ENCODE measurements at places on chromosomes 16 and 17. TPM values are rescaled to one million over a fixed set of nuclear protein-coding genes. Genes with fewer than 3 reads are reported as not detected.
A peak's percentile ranks its signal among the peaks of the same experiment; 100 is the strongest.

The TBC1D26 gene
- not detected for total RNA-seq

The MEIOC gene
- total RNA-seq = not detected

GRCh38 chr17:15213381-15214087 is 51.6 kb downstream of the PMP22 start:
- DNase-seq = peak; percentile 43

The E2F4 gene
- total RNA-seq = 38.9 TPM

- DNase-seq = no peak
These were observed 63.5 kb upstream of the GPR139 start for GRCh38 chr16:20137194-20137593.

The ZNF287 gene
- 6.7 TPM for total RNA-seq

The KRT31 gene
- 6.1 TPM for total RNA-seq

- DNase-seq = peak; percentile 86
These were observed 17.1 kb upstream of the NAGLU start for GRCh38 chr17:42518755-42519545.

DNA sequence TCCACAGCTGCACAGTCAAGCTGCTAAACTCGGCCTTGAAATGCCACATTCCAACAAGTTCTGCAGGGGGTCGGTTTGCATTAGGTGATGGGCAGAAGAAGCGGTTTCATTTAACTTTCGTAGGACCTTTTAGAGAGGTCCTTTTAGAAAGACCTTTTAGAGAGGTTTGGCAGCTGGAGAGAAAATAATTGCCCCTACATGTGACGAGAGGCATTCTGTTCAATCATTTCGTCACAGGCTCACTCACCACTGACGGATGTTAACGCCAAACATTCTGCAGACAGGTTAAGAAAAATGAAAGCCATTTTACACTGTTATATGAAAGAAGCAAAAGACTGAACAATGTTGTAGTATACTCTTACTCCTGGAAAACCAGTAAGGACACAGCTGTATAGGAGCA is 76.5 kb upstream of the ZNF423 start:
- DNase-seq = no peak

The KCNH4 gene
- total RNA-seq = not detected

The ALDH3A1 gene
- 17.1 TPM for total RNA-seq

The NUPR1 gene
- total RNA-seq = 1.4 TPM

DNA sequence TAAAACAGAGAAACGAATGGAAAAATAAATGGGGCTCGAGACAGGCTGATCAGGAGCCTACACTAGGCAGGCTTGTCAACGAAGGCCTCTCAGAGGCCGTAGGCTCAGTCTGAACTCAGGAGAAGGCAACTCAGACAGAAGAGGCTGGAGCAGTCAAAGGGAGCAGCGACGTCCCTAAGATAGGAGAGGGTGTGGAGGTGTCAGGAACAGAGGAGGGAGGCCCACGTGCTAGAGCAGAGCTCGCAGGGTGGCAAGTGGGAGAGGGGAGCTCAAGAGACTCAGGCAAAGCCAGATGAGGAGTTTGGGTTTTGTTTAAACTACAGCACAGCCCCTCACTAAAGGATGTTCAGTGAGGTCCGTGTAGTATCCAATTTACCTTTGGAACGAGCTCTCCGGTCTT is 32.7 kb downstream of the LRRC75A start:
- DNase-seq = no peak

DNA sequence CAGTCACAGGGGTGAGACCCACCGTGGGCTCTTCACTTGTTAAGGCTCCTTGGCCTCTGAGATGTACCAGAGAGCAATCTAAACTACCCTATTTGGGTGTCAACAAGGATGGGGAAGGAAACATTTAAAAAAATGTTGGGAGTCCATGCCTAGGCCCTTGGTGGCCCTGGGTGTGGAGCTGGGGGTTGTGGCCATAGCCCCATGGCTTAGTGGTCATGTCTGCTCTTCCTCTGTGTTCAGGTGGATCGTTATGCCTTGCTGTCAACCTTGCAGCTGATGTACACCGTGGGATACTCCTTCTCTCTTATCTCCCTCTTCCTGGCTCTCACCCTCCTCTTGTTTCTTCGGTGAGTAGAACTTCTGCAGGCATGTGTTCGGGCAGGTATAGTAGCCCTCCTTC is 28.5 kb downstream of the GLP2R start:
- DNase-seq = no peak

The CCL1 gene
- not detected for total RNA-seq

DNA sequence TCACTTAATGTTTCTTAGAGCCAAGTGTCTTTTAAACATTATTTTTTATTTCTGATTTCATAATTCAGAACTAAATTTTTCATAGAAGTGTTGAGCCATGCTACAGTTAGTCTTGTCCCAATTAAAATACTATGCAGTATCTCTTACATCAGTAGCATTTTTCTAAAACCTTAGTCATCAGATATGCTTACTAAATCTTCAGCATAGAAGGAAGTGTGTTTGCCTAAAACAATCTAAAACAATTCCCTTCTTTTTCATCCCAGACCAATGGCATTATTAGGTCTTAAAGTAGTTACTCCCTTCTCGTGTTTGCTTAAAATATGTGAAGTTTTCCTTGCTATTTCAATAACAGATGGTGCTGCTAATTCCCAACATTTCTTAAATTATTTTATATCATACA is 13.6 kb upstream of the BCAS3 start:
- DNase-seq = no peak

DNA sequence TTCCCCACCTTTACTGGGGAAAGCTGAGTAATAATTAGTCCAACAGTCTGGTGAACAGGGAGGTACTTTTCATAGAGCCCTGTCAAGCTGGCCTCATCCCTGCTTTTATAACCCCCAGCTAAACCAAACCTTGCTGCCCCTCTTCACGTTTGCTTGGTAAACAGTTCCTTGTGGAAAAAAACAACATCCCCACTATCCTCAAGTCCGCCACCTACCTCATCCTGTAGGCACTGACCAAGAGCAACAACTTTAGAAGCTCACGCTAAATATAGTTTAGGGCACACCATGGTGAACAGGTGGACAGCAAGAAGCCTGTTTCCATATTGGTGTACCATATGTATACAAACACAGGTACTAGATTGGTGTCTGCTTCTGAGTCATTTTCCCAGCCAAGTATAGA is 16.5 kb downstream of the NFE2L1 start:
- peak; percentile 30 for DNase-seq

- no peak for DNase-seq
These were observed 78.6 kb downstream of the COPRS start for GRCh38 chr17:31780483-31780882.

The PRRT2 gene
- 3.0 TPM for total RNA-seq

- DNase-seq = no peak
These were observed 207.7 kb upstream of the CHMP6 start for GRCh38 chr17:80783971-80784370.

GRCh38 chr17:75611851-75612429 is 21.3 kb upstream of the SMIM5 start:
- no peak for DNase-seq

DNA sequence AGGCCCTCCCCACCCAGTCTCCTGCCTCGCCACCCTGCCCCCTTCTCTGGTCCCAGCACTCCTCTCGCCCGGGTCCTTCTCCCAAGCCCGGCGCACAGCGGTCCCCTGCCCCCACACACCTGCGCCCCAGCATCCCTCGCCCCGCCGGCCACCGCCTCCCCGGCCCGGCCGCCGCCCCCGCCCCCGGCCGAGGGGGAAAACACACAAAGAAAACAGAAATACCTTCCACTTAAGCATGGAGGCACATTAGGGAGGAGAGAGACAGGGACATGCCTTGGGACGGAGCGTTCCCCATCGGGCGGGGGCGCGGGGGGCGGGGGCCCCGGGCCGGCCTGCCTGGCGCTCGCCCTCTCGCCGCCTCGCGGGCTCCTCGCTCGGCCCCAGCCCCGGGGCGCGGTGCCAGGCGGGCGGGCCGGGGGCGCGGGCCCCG is 326 bp downstream of the SRCIN1 start:
- no peak for DNase-seq

- DNase-seq = no peak
These were observed 42.0 kb upstream of the ETV4 start for GRCh38 chr17:43588121-43588520.

DNA sequence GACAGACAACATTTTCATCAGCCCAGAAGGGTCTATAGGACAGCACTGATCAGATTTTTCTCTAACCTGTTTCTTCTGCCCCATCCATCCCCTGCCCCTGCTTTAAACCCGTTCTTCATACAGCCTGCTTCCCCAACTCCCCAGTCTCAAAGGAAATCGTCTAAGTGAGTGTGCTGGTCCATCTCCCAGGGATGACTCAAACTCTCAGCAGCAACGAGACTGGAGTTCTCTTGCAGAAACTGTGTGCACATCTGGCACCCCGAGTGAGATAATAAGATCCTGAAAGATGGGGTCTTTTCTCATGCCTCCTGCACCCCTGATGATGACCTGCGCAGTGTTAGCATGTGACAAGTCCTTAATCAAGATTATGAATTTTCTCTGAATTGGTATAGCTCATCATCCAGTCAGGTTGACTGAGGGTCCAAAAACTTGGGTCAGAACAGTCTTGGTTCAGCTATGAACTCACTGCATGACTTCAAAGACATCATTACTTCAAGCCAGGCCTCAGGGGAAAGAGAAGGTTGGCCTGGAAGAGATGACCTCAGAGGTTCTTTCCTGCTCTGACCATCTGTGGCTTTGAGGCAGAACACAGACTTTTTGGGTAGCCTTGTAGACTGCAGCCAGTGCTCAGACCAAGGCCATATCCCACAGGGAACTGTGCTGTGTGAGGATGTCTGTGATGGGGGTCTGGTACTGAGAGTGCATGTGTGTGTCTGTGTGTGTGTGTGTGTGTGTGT is 117.9 kb downstream of the SPACA3 start:
- no peak for DNase-seq

DNA sequence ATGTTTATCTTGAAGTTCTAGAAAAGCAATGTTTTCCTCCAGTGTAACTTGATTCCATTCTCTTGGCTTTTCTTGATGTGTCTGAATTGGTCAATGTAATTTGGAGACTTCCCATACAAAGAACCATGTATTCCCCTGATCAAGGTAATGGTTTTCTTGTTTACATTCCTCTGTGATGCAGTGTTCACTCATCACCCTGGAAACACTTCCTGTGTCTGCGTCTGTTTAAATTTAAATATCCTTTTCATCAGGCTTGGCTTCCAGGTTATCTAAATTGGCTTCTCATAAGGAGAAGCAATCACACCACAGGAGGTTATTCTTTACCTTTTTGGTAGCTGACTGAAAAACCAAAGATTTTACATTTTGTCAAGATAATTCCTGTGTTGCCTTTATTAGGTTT is 237.3 kb upstream of the WSCD1 start:
- DNase-seq = peak; percentile 26

DNA sequence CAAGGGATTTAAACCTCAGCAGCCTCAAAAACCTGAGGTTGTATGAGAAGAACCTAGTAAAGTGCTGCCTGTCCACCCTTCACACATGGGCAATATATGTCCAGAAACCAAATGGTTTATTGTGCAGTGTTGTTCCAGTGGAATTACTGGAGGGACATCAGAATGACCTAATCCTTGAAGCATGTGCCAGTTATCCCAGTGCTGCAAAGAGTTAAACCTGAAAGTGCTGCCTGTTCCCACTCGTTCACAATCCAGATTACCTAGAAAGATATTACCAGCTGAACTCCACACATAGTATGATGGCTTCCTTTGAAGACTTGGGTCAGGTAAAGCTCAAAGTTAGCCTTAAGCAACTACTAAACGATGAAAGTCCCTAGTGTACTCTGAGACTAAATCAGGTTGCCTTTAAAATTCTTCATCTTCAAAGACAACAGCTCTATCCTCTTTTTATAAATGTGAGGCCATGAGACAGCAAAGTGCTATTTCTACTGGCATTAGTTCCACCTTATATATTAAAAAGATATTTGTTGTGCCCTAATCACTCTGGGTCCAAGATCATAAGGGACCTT is 133.1 kb downstream of the SNX11 start:
- DNase-seq = no peak

The KRTAP4-4 gene
- total RNA-seq = not detected

The CORO7 gene
- total RNA-seq = 19.4 TPM

- peak; percentile 28 for DNase-seq
These were observed 589 bp upstream of the FBF1 start for GRCh38 chr17:75941442-75941819.

The ZNF200 gene
- 8.3 TPM for total RNA-seq

DNA sequence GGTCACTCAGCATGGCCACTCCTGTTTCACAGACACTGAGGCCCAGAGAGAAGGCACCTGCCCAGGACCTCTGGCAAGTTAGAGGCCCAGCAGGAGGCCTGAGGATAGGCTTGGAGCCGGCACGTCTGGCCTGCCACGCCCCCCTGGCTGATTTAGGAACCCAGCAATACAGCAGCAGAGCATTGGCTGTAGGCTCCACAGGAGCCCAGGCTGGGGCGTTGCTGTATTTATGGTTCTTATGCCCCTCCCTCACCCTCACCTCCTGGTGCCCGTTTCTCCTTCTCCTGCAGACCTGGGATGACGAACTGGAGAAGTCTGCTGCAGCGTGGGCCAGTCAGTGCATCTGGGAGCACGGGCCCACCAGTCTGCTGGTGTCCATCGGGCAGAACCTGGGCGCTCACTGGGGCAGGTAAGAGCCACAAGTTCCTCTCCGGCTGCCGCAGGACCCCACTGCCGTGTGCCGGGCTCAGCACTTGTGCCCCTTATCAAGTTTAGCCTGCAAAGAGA is 25.8 kb downstream of the CRISPLD2 start:
- no peak for DNase-seq

GRCh38 chr17:14838567-14838966 is 426.6 kb downstream of the PMP22 start:
- DNase-seq = no peak

The MYH8 gene
- 4,616 TPM for total RNA-seq

The KRT15 gene
- total RNA-seq = 633 TPM

The COX6A2 gene
- 63.5 TPM for total RNA-seq

- DNase-seq = peak; percentile 95
These were observed 7.2 kb upstream of the MTSS2 start for GRCh38 chr16:70692873-70693671.

GRCh38 chr17:32831627-32832243 is 45.2 kb downstream of the MYO1D start:
- no peak for DNase-seq

The EFCAB13 gene
- 9.1 TPM for total RNA-seq

GRCh38 chr16:20271893-20272292 is 55.4 kb downstream of the GP2 start:
- DNase-seq = no peak

The TEKT5 gene
- total RNA-seq = 1.0 TPM
